ENCODE measurements at places on chromosomes 3 and 15. TPM values are rescaled to one million over a fixed set of nuclear protein-coding genes. Genes with fewer than 3 reads are reported as not detected.

Gene ACTL6A
- total RNA-seq: 87.9 TPM

DNA sequence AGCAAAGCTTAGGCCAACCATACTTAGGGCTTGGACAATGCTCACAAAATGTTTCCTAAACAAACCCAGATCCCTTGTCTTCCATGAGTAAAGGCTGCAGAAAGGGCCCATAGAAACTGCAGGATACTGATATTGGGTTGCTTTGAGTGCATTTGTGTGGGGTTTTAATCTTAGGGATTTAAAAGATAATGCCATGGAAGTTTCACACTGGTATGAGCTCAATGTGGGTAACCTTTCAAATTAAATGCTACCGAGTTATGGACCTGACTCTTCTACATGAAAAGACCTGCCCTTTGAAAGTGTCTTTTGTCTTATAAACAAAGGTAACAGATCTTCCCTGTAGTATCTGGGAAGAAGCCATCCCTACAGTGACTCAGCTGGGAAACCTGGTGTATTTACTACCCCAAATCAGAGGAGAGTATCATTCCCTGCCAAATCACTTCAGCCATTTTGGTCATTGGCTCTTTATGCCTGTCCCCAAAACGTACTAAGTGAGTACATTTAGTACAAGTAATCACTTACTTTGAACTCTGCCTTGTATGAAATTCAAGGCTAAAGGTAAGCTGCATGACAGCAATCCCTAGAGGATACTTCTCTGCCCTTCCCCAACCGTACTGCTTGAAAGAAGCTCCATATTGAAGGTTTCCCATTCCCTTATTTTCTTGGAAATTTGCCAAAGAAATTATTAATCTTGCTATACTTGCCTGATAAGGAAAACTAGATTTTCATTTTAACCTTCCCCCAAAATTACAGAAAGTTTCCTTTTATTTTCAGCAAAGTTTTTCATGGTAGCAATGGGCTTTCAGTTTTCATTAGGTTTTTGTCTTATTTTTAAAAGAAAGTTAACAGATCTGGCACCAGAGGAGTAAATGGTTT lies 7.2 kb downstream of the TM4SF1 start:
- peaks cover 93% of the 10 kb centered on the region for H3K4me1 ChIP-seq
- H3K27ac ChIP-seq: peak overlapping the region; percentile 99
- H3K4me3 ChIP-seq: no peak overlapping the region
- no peaks in the 10 kb centered on the region for H3K27me3 ChIP-seq

DNA sequence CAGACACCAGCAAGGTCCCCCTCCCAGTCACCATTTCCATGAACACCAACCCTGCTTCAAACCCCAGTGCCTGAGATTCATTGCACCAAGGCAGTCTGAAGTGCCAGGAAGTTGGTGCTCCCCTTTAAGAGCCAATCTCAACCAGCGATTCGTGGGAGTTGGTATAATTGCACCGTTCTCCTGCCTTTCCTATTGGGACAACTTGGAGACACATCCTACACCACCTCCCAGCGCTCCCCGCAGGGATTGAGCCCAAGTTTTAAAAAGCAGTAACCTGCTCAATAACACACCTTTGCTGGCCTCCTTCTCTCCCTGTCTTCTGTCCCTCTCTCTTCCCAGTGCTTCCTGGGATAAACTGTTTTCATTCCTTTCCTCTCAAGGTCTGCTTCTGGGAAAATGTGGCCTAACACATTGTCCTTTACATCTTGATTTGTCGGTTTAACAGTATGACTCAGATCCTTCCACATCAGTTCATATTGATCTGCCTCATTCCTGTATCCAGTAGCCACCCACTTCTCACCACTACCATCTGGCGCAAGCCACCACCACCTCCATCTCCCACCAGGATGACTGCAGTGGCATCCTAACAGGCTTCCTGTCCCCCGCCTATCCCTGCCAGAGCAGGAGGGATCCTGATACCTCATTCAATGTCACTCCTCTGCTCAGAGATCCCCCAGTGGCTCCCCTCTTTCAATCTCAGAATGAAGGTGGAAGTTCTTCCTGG lies 37.8 kb upstream of the HRH1 start:
- no peak overlapping the region for H3K27ac ChIP-seq
- no peaks in the 10 kb centered on the region for H3K27me3 ChIP-seq
- no peak overlapping the region for H3K4me3 ChIP-seq
- no peak for DNase-seq

DNA sequence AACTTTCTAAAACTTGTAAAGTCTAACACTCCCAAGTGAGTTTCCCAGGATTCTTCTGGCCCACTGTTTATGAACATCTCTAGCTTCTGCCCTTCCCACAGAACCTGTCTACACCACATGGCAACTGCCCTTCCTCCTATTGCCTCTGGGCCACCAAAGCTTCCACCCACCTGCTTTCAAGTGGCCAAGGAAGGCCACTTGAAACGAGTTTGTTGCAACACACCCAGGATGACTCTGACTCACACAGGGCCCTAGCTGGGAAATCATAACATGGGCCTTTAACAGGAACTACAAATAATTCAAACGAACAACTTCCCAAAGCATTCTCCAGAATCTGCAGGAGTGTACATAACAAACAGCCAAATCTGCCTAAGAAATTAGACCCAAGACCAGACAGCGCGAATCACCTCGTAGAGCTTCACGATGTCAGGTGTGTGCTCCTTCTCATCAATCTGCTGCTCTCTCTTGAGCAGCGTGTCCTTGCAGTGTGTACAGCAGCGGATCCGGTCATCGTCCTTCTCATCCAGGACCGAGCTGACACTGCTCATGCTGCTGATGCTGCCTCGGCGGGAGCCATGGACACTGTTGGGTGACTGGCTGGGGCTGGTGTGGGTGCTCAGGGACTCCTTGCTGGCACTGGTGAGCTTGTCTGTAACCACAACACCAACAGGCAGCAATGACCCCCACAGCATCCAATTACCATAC lies 16.8 kb downstream of the RBSN start:
- H3K4me3 ChIP-seq: no peak overlapping the region
- H3K4me1 ChIP-seq: no peaks in the 10 kb centered on the region
- H3K36me3 ChIP-seq: peaks cover 29% of the 10 kb centered on the region
- H3K27me3 ChIP-seq: no peaks in the 10 kb centered on the region
- DNase-seq: peak; percentile 49

GRCh38 chr3:174776636-174777035 lies 82.5 kb upstream of the NAALADL2 start:
- no peak for DNase-seq
- H3K27ac ChIP-seq: 0 out of 2 replicates have a peak overlapping the region, but pooled peaks have one; percentile 2
- H3K4me1 ChIP-seq: 0 out of 2 replicates have a peak, but pooled peaks cover 14% of the 10 kb centered on the region
- H3K36me3 ChIP-seq: no peaks in the 10 kb centered on the region
- H3K27me3 ChIP-seq: no peaks in the 10 kb centered on the region
- no peak overlapping the region for H3K4me3 ChIP-seq

- no peaks in the 10 kb centered on the region for H3K27me3 ChIP-seq
- no peaks in the 10 kb centered on the region for H3K4me1 ChIP-seq
- no peak overlapping the region for H3K4me3 ChIP-seq
Measured at GRCh38 chr15:96213045-96213444, 117.5 kb upstream of the NR2F2 start.

Gene RTP3
- not detected for total RNA-seq

GRCh38 chr3:117524890-117525289 lies 815.3 kb downstream of the TUSC7 start:
- H3K36me3 ChIP-seq: no peaks in the 10 kb centered on the region
- no peak overlapping the region for H3K4me3 ChIP-seq
- no peak overlapping the region for H3K27ac ChIP-seq
- H3K4me1 ChIP-seq: no peaks in the 10 kb centered on the region

DNA sequence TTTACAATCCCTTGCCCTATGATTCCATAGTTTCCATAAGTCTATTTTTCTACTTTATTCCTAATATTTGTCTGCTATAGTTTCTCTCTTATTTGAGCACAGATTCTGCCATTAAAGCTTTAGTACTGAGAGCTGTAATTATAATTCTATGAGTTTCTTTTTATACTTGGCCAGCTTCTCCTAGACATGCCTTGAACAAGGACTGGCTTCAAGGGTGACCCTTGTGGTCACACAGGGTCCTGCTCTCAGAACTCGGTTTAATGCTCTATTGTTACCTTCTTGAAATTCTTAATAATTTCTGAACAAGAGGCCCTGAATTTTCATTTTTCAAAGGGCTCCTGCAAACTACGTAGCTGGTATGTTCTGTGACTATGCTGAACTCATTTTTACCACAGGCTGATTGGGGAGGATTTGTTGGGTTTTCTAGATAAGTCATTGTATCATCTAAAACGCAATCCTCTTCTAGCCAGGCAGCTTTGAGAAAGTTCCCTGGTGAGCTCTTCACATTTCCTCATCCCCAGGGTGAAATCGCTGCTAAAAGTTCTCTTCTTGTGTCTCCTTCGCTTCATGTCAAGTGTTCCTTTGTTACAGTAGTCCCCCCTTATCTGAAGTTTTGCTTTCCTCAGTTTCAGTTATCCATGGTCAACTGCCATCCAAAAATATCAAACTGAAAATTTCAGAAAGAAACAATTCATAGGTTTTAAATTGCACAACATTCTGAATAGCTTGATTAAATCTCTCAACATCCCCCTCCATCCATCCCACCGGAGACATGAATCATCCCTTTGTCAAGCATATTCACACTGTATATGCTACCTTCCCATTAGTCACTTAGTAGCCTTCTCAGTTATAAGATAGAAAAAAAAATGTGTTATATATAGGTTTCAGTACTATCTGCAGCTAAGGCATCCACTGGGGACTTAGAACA lies 12.6 kb upstream of the PLCL2 start:
- H3K4me1 ChIP-seq: 0 out of 2 replicates have a peak, but pooled peaks cover 9% of the 10 kb centered on the region
- no peak overlapping the region for H3K4me3 ChIP-seq

Gene COL6A5
- not detected for total RNA-seq

DNA sequence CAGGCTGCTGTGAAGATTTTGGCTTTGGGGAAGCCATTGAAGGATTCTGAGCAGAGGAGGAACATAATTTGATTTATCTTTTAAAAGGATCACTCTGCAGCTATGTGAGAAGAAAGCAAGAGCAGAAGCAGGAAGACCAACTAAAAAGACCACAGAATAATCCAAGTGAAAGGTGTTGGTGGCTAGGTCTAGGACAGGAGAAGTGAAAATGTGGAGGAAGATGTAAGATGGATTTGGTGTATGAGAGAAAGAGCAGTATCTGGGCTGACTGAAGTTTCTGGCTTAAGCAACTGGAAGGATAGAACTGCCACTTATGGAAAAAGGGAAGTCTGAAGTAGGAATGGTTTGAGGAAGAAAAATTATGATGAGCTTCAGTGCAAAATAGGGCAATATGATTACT lies 62.0 kb downstream of the SFMBT1 start:
- no peak overlapping the region for H3K27ac ChIP-seq
- H3K27me3 ChIP-seq: no peaks in the 10 kb centered on the region
- DNase-seq: no peak
- H3K36me3 ChIP-seq: no peaks in the 10 kb centered on the region

- no peak for DNase-seq
- H3K27me3 ChIP-seq: no peaks in the 10 kb centered on the region
- no peak overlapping the region for H3K4me3 ChIP-seq
- H3K27ac ChIP-seq: no peak overlapping the region
- H3K36me3 ChIP-seq: no peaks in the 10 kb centered on the region
- no peaks in the 10 kb centered on the region for H3K4me1 ChIP-seq
Measured at GRCh38 chr3:17972959-17973906, 230.8 kb upstream of the TBC1D5 start.

- DNase-seq: no peak
- peaks cover 12% of the 10 kb centered on the region for H3K27me3 ChIP-seq
- no peaks in the 10 kb centered on the region for H3K4me1 ChIP-seq
- H3K4me3 ChIP-seq: no peak overlapping the region
- H3K36me3 ChIP-seq: no peaks in the 10 kb centered on the region
- no peak overlapping the region for H3K27ac ChIP-seq
Measured at GRCh38 chr15:27742751-27743477, 356.2 kb downstream of the OCA2 start.

Gene ANKUB1
- total RNA-seq: not detected
